ENCODE measurements at places on chromosomes 3 and 15.

GRCh38 chr15:69337138-69337537 is 38.4 kb downstream of the PAQR5 start:
- DNase-seq: no peak

GRCh38 chr15:51234176-51234927 is 104.0 kb downstream of the CYP19A1 start:
- no peak for DNase-seq

GRCh38 chr3:120512655-120513054 is 61.9 kb upstream of the FSTL1 start:
- no peak for DNase-seq

DNA sequence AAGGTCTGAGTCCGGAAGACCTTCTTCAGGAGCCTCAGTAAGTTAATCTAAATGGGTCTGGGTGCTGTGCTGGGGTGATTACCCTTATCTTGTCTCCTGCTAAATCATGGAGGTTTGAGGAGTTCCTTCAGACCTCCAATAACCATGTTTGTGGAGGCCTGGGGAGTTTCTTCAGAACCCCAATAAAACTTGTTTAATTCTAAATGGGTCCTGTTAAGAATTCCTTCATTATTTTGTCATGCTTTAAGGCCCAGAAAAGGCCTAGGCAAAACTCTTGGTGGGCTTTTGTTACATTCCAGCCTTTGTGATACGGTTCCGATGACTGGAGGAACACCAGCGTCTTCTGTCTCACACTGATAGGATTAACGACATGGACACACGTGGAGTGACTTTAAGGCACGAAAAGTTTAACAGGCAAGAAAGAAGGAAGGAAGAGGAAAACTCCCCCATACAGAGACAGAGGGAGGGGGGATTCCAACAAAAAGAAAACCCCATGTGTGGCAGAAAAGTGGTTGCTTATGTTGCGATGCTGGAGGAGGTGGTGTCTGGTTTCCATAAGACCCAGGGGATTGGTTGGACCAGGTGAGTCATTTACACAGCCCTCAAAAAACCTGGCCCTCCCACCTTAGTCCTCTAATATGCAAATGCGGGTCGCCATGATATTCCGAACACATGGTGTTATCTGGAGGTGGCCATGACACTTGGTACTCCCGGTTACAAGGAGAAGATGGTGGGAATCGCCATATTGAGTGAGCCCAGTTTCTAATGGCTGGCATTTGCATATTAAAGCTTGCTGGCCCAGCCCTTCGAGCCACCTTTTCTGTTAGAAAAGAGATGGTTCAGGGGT is 72.6 kb upstream of the MFGE8 start:
- no peak for DNase-seq

DNA sequence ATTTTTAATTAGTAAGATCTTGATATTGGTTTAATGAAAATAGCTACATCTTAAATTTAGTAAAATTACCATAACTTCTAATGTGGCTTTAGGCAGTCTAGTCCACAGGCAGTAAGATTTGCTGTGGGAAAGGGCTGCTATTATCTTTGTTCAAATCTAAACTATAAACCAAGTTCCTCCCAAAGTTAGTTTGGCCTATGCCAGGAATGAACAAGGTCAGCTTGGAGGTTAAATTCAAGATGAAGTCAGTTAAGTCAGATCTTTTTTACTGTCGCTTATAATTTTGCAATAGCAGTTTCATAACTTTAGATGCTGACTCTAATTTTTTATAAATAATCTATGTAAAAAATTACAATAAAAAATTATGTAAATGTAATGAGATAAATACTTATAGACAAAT is 1016.9 kb upstream of the ALCAM start:
- DNase-seq: peak; percentile 7

- DNase-seq: no peak
Measured at GRCh38 chr15:98796685-98797357, 148.5 kb downstream of the IGF1R start.

GRCh38 chr3:10666621-10667020 is 149.4 kb upstream of the SLC6A11 start:
- DNase-seq: no peak
